Mesenchymal stem cell (in vitro differentiated cells and primary cell): ENCODE measurements at places on chromosomes 5 and 9.

DNA sequence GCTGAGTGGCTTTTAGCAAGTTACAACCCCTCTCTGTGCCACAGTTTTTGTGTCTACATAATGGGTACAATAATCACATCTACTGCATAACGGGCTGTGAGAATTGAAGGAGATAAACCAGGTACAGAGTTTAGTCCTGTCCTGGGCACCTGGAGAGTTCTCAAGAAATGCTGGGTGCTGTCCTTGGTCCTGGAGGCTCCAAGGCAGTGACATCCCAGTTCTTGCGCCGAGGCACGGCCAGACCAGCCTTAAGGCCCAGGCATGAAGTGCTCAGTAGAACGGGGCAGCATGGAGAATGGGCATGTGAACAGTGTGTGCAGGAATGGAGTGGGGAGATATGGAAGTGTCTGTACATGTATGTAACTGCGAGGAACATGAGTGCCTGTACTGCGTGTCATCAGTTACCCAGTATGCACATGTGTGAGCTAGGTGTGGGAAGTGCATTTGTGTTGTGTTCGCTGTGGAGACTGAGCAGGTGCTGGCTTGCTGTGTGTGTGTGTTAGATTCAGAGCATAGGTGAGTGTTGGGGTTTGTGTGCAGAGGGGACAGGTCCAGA, 6.3 kb upstream of the UNC5A start:
- DNase-seq = peak; percentile 29

DNA sequence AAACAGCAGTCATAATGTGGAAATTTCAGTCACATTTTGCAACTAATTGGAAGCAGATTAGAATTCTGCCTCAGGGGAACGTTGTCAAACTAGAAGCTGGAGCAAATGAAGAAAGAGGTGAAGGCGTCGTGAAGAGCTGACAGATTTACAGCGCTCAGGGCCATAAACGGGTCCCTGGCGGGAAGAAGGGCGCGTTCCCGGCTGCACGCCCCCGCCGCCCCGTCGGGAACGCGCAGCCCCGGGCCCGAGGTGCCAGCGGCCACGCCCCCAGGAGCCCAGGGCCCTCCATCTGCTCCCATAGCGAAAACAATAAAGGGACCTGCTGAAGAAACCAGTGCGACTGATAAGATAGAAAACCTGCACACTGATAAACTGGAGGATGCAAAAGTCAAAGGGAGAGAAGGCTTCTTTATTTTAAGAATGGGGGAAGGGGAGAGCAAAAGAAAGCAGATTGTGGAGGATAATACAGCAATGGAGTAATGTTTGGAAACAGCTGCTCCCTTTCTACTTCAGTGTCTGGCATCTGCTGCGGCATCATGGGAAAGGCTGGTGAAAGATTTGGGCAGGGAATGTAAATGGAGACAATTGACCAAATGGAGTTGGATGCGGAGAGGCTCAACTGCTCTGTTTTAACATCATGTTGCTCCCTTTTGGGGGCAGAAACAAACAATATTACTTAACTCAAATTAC, 11.1 kb downstream of the ZNF608 start:
- peak; percentile 75 for DNase-seq

DNA sequence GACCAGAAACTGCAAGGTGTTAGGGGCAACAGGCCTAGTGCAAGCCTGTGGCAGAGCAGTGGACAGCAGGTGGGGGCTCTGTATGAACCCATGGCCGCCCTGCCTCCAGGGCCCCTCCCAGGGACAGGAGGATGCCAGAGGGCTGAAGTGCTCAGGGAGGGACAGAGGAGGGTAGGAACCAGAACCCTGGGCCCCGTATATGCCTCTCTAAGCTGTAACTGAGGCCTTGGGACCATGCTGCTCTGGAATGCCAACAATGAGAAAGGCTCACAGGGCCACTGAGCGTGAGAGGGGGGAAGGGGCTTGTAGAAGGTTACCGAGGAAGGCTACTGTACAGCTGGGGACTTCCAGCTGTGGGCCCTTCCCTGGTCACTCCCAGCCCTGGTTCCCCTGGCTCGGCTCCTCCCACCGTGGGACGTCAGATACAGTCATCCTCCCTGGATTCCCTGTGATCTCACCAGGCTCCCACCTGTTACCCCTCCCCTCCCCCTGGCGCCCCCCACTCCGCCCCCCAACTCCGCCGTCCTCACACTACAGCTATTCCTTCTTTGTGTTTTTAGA, 21.1 kb downstream of the AQP7 start:
- DNase-seq = peak; percentile 40

- no peak for DNase-seq
Observed at GRCh38 chr5:91494447-91494996, 111.4 kb upstream of the ARRDC3 start.

GRCh38 chr5:160359816-160360215, 10.6 kb downstream of the C1QTNF2 start:
- DNase-seq = no peak

DNA sequence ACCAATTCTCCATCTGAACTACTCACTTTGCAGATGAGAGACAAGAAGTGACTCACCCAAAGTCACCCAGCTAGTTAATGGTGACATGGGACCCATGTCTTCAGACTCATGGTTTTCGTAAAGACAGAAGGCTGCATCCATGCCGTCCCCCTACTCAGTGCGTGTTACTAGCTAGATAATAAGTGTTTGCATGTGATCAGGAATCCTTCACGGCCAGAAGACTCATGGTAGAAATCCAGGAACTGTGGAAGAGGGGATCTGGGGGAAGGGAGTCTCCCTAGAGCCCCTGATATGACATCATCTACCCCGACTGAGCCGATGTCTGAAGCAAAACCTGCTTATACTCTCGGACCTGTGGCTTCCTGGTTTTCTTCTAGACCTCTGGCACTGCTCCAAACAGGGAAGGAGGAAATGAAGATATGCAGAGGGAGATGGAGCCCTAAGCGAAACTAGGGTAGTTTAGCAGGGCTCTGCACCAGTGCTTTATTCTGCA, 3.3 kb downstream of the RNF183 start:
- DNase-seq = no peak

- no peak for DNase-seq
Observed at GRCh38 chr5:23763170-23763569, 255.8 kb downstream of the PRDM9 start.

- DNase-seq = peak; percentile 98
Observed at GRCh38 chr9:127770905-127771569, 7.4 kb downstream of the SH2D3C start.

- DNase-seq = no peak
Observed at GRCh38 chr5:65809817-65810531, 88.0 kb downstream of the NLN start.

GRCh38 chr5:131846536-131846935, 49.7 kb upstream of the FNIP1 start:
- no peak for DNase-seq

DNA sequence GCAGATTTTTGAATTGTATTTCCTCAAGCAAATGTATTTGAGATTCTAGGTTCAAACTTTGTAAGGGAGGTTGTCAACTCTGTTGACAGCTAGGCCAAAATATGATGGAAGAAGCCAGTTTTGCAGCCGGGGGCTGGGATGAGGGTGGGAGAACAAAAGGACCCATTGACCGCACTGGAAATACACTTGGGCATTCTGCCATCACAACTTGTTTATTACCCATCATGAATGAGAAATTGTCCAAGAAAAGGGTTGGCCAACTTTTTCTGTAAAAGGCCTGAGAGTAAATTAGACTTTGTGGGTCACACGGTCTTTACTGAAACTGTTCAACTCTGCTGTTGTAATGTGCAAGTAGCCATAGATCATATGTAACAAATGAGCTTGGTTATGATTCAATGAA, 221.3 kb upstream of the KLF9 start:
- DNase-seq = no peak

DNA sequence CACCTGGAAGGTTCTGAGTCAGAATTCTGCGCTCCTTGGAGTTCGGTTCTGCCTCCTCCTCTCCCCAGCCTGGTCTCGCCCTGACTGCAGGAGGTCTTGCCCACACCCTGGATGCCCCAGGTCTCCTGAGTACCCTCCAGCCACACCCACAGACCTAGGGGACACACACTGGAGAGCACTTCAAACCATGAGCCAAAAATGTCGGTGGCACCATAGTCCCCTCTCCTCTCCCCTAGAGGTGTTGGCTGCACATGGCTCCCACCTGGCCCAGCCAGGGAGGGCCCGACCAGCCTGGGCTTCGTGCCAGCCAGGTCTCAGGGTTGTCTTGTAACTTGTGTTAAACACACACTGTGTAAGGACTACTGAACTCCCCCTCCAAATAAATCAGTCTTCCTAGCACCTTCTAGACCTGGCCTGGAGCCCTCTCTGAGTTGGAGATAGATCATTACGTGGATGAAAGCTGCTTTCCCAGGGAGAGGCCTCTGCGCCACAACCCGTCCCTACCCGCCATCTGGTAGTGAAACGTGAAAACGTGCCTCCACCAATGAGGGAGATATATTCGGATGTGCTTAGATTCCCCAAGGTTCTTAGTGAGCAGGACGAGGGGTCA, 49.9 kb upstream of the CTSL start:
- no peak for DNase-seq

GRCh38 chr9:126057121-126057825, 269.4 kb upstream of the MVB12B start:
- no peak for DNase-seq

GRCh38 chr5:138663009-138663408, 87.8 kb upstream of the HSPA9 start:
- no peak for DNase-seq

DNA sequence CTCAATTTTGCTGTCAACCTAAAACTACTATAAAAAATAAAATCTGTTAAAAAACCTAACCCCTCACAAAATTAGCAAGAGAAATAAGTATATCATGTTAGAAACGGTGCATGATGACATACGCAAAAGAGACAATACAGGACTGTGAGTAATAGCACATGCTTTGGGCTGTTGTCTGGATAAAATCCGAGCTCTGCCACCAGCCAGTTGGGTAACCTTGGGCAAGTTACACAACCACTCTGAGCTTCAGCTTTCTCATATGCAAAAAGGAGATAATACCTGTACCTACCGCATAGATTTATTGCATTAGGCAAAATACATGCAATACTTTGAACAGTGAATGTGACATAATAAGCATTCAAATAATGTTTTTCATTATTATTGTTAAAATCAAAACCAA, 481.7 kb downstream of the TLE1 start:
- DNase-seq = no peak

GRCh38 chr9:9557804-9558334, 1054.9 kb downstream of the PTPRD start:
- DNase-seq = no peak

DNA sequence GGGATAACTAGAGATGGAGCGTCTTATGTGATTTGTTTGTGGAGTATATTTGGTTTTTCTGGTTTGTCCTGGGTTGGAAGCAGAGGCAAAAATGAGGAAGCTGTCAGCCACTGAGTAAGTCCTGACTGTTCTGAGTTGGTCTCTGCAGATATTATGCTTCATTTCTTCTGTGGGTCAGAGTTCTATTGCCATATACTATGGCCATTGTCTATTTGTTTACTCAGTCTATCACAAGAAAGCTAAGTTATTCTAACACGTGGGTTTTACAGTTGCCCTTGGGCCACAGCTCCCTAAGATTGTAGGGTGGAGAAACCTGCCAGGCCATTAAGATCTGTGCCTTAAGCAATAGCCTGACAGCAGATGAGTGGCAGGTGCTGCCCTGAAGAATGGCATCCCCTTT, 3.0 kb upstream of the CTSV start:
- no peak for DNase-seq

DNA sequence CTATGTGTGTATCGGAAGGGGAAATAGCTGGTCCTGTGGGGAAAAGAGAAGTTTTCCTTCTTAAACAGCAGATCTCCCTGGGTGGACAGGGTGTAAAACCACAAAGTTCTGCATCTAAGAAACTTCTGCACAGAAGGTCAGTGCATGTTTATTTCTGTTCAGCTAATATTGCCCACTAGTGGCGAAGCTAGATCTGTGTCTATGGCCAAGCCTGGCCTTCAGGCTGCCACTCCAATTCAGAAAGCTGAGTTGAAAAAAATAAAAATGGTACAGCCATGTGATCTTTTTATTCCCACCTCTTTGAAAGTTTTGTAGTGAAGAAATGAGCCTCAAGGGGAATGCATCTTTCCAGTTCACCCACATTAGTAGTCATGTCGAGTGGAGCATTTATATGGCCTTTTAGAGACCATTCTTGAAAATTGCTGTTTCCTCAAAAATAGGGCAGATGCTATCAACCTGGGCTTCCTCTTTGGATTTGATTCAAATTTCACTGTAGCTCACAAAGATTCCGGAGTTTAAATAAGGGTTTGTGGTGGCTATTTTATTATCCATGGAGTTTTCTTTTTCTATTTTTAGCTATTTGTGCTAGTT, 488.0 kb downstream of the PRELID2 start:
- peak; percentile 74 for DNase-seq

DNA sequence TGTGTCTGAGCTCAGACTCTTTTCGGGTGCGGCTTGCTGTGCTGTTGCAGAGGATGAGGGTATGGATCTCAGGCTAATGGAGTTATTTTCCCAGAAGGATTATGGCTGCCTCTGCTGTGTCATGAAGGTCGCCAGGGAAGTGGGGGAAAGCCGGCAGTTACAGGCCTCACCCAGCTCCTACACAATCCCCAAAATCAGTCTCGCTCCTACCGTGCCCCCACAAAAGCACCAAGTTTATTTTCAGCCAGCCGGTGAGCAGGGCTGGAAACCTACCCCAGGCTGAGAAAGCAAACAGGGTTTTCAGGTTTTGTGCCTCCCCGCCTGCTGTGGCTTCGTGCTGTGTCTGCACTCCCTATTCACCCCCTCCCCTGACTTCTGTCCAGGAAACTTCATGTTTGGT, 113.3 kb downstream of the SLC24A2 start:
- no peak for DNase-seq

DNA sequence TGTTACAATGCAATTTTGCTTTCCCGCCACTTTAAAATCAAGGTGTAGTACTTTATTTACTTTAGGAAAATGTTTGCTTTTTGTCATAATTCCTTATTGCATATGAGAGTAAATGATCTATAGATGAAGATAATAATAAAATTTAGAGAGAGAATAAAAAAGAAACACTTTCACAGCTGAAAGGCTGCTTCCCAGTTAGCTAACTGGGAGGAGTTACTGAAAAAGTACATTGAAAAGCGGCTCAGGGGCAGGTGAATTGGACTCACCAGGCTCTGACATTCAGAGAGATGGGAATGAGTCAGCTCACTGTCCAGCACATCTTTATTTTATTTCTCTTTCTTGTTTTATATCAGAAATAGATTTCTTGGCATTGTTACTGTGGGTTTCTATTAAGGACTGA, 131.7 kb upstream of the CCDC152 start:
- DNase-seq = no peak

DNA sequence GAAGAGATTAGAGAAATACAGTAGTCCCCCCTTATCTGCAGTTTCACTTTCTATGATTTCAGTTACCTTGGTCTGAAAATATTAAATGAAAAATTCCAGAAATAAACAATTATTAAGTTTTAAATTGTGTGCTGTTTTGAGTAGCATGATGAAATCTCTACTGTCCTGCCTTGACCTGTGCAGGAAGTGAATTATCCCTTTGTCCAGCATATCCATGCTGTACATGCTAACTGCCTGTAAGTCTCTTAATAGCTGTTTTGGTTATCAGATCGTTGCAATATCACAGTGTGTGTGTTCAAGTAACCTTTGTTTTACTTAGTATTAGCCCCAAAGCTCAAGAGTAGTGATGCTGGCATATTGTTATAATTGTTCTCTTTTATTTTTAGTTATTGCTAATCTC, 11.2 kb upstream of the JAK2 start:
- DNase-seq = peak; percentile 18

- DNase-seq = no peak
Observed at GRCh38 chr5:149277801-149278200, 6.1 kb downstream of the AFAP1L1 start.
